ENCODE measurements at places on chromosomes 7 and 10. TPM values are rescaled to one million over a fixed set of nuclear protein-coding genes. Genes with fewer than 3 reads are reported as not detected.

GRCh38 chr10:96619796-96620773, 33.3 kb upstream of the TM9SF3 start:
- peak; percentile 54 for DNase-seq

PRPS1L1 gene
- total RNA-seq = not detected

- DNase-seq = no peak
Observed at GRCh38 chr10:74891053-74891452, 64.7 kb downstream of the KAT6B start.

DNA sequence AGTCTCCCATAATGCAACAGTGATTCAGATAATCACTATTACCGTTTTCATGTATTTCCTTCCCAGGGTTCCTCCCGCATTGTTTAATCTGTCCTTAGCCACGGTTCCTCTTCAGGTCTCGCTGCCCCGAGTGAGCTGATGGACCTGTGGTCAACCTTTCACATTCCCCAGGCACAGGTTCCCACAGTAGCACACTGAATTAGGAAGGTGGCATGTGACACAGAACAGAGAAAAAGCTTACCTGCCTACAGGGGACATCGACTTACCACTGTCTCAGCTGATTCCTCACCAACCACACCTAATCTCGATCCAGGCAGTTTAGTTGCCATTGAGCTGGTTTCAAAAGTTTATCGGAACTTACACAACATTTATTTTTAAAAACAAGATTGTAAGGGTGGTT, 72.2 kb downstream of the MTURN start:
- DNase-seq = no peak

DNA sequence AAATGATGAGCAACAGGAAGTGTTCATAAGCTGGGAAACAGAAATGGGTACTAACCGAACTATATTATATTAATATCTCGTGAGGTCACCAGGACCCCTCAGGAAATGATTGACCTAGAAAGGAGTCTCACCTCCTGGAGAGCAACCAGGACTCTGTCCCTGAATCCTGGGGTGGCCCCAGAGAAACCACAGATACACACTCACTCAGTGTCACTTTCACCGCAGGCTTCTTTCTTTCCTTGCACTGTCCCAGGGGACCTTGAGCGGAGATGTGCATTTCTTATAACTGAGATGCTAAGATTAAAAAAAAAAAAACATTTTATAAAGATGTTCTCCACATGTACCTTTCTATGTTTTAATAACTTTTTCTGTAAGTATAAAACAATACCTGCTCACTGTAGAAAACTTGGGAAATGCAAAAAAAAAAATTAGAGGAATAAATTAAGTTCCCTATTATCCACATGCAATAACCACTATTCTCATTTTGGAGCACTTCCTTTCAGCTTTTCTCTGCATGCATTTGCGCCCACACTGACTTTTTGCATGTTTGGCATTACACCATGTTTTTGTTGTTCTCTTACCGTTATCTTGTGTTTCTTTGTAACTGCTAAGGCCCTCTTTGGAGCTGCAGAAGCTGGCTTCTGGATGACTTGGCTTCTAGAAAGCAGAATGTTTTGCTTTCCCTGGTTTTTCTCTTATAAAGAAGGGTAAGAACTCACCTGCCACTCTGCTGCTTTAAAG, 15.0 kb downstream of the NOD1 start:
- DNase-seq = no peak

DNA sequence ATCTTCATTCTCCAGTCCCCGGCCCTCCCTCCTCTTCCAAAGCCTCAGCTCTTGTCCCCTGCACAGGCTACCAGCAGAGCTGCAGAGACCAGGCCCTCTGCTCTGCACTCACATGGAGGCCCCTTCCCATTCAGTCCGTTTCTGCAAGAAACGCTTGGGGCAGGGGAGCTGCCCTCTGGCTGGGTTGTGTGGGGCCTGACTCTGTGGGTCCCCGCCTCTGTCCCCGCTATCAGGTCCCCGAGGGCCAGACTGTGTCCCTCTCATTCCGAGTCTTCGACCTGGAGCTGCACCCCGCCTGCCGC, 1.5 kb downstream of the PCOLCE start:
- no peak for DNase-seq

Data from bronchial epithelial cell (primary cell).